ENCODE measurements at places on chromosomes 11 and 22.

DNA sequence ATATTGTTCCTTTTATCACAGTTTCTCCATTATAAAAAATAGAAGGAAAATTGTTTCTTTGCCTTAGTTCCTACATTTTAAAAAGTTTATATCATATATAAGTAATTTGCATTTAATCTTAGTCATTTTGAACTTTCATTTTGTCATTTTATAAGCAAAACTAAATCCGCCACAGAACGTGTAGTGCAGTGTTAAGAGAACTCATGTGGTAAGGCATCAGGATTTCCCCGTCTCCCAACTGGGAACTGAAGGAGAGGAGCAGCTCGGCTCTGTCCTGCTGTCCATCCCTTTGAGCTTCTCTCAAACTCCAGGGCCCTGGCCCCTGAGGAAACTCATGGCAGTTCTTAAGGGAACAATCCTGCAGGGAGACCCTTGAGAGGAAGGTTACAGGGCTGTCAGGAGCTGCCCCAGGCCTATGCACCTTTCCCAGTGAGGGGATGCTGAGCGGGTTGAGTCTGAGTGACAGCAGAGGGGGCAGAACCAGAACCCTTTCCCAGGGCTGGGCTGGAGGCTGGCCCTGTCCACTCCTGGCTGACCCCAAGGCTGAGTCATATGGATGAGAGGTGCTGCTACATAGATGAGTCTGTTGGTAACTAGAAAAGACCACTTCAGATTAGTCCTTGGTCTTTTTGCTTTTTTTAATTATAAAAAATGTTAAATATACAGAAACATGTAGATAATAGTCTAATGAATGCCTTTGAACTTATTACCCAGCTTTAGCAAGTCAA is 333.1 kb downstream of the TBC1D22A start:
- DNase-seq, result peak; percentile 26

GRCh38 chr11:472272-472671 is 22.2 kb downstream of the PTDSS2 start:
- DNase-seq, result no peak

DNA sequence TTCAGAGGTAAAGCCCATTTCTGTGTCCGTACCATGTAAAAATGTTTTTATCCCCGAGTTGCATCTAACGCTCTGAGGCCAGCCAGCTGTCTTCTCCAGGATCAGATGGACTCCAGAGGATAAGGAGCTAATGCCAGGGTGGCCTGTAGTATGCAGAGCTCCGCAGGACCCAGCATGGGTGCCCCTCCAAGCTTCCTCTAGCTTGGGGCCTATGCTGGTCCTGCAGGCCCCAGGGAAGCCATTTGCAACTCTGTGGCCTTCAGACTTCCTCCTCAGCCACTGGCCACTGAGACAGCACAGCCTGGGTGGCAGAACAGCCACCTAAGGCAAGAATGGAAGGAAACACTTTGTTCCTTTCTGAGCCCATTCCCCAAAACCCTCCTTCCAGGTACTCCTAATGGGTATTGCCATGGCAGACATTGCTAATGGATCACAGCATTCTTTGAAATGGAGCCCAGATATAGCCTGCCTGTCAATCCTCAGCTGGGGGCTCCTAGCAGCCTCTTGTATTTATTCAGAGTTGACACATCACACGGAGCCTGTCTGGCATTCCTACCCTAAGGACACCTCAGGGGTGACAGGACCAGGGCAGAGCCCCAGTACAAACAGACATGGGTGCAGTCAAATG is 4.7 kb downstream of the ADA2 start:
- peak; percentile 60 for DNase-seq

- no peak for DNase-seq
These were observed 74.2 kb upstream of the IGLL5 start for GRCh38 chr22:22813126-22814075.

DNA sequence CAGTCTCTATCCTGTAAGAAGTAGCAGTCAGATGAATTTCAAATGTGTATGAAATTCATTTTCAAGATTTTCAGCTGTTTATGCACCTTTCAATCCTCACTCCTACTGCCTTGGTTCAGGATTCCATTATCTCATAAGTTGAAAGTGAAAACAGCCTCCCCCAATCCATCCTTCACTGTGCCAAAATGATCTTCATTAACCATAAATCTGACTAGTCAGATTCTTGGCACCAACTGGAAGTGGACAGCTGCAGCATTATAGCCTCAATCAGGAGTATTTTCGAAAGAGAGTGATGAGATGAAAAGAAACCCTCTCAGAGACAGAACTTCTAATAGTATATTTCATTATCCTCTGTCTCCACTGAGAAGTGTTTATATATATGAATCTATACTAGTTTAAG is 365.3 kb upstream of the PDGFD start:
- DNase-seq, result no peak

GRCh38 chr11:73429121-73429750 is 53.0 kb downstream of the RELT start:
- DNase-seq, result no peak

- no peak for DNase-seq
These were observed 30.5 kb upstream of the PPP2R1B start for GRCh38 chr11:111796696-111797095.

GRCh38 chr11:10793470-10794255 is 15.1 kb downstream of the EIF4G2 start:
- no peak for DNase-seq

DNA sequence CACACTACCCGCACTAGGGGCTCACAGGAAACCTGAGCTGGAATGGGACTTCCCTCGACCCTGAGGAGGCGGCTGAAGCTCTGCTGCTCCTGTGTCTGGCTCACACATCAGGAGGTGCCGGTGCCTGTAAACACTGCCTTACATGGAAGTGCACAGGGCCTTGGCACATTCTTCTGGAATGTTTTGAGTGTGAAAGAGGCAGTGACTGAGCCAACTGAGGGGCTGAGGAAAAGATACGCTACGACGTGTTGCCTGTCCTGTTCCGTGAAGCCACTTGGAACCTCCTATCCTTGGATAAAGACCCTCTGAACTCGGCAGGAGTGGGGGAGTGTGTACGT is 10.5 kb downstream of the TXN2 start:
- no peak for DNase-seq

DNA sequence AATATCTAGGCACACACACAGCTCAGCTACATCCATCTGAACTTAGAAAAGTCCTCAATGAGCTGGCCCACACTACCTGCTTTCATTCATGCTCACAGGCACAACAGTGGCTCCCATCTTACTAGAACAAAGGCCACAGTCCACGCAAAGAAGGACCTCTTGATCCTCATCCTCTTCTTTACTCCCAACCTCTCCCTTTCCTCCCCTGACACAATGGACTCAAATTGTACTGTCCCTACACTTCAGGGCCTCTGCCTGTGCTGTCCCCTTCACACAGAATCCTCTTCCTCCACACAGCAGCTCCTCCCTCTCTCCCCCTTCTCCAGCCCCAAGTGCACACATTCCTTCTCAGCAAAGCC is 12.7 kb downstream of the SMCO4 start:
- no peak for DNase-seq

DNA sequence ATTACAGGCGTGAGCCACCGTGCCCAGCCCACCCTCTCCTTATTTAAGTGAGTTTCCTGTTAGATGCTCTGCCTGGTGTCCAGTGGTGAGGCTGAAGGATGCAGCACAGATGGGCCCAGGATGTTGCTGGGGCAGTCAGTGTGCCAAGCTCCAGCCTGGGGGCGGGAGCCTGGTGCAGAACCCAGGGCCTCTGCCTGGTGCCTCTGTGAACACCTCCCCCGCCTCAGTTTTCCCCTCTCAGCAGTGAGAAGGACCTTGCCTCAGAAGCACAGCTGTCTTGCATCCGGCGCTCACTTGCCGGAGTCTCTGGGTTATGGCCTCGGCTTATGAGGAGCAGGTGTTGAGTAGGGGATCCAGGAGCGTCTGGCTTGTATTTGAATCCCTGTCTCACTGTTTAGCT is 116.2 kb downstream of the KIAA1671 start:
- DNase-seq, result no peak

- DNase-seq, result no peak
These were observed 5.4 kb upstream of the MTMR3 start for GRCh38 chr22:29877620-29878019.

- DNase-seq, result no peak
These were observed 400.4 kb downstream of the NTM start for GRCh38 chr11:131770801-131771200.

- DNase-seq, result no peak
These were observed 621 bp downstream of the TSPO start for GRCh38 chr22:43152003-43152356.

DNA sequence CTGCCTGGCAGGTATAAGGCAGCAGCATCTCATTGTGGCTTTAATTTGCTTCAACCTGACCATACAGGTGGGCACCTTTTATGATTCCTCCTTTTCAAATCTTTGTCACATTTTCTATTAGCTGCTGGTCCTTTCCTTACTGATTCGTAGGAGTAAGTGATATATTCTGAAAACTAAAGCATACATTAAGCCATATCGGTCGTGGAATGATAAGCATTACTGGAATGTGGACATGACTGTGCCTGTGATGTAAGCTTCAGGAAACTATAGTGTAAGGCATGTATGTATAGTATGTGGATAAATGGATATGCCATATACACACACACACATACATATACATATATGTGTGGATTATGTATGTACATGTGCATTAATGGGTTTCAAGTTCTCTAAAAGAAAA is 20.8 kb downstream of the YPEL1 start:
- no peak for DNase-seq

DNA sequence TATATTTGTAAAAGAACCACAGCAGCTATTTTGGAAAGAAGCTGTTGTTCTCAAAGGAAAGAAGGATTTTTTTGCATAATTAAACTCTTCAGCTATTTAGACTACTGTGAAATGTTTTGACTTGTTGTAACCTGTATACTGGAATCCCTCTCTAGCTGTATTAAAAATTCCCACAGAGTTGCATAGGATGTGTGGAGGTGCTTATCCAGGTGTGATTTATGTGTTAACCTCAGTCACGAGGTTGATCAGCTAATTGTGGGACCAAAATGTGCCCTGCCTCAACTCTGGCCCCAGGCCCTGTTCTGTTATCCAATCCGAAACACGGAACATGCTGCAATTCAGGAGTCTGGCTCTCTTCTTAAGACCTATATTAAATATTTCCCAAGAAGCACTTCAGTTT is 70.1 kb downstream of the LIF start:
- DNase-seq, result no peak

DNA sequence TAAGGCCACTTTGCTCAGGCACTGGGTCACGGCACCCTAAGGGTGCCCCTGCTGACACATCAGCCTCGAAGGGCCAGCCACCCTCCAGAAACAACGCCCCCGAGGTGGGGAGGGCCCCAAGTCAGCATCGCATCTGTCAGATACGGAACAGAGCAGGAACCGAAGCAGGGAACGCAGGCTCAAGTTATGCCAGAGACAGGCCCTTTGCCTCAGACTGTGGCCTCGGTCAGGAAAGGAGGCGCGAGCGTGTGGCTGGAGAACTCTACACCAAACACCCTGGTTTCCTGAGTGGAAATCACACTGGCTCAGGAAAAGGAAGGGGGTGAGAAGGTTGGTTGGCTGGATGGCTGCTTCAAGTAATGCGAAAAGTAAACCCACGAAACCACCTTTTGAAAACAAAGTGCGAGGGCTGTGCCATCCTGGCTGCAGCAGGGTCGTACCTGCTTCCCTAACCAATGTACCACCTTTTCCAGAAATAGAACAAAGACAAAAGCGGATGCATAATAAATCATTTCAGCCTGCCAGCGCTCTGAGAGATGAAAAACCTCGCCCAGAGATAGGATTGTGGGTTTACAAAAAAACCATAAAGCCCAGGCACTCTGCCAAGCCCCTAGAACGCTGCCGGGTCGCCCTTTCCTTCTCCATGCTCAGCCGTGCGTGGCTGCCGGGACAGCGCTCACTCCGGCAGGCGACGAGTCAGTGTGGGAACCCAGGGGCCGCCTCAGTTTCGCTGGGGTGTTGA is 38.6 kb downstream of the TRMU start:
- peak; percentile 68 for DNase-seq

DNA sequence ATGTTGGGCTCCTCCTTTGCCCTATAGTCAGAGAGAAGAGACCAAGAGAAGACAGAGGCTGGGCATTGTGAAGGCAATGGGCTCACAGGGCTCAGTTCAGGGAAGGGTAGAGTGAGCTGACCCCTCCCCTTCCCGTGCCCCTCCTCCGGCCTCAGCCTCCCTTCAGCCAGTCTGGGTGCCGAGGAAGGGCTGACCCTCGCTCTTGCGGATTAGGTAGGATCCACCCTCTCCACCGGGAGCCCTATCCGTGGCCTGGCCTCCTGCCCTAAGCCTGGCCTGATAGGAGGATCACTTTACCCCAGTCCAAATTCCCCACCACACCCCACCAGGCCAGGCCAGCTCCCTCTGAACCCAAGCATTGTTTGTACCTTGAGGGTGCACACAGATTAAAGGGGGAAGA is 1.8 kb upstream of the PPP1R14B start:
- DNase-seq, result no peak

DNA sequence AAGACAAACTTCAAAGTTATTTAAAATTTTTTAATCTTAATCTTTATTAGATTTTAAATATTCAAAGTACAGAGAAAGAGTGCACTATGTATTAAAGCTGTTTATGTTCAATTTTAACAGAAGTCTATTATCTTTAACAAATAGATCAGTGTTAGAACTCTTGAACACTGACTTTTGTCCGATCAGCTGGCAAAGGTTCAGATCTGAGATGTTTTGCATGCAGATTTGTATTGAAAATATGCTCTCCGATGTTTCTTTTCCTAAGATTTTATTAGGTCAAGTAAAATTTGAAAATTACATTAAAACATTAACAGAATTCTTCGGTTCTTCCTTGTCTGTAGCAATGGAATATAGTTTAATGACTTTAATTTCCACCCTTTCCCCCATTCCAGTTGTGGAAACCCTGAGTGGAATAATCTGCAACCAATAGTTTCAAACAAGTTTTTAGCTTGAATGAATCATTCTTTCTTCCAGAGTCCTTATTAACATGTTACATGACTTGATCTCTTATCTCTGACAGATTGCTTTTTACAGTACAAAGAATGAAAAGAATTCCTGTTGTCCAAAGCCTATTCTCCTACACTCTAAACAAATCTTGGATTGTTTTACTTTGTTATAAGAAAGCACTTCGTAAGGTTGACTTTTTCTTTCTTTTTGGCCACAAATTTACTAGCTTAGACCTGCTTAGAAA is 11.4 kb upstream of the TCP11L1 start:
- no peak for DNase-seq

DNA sequence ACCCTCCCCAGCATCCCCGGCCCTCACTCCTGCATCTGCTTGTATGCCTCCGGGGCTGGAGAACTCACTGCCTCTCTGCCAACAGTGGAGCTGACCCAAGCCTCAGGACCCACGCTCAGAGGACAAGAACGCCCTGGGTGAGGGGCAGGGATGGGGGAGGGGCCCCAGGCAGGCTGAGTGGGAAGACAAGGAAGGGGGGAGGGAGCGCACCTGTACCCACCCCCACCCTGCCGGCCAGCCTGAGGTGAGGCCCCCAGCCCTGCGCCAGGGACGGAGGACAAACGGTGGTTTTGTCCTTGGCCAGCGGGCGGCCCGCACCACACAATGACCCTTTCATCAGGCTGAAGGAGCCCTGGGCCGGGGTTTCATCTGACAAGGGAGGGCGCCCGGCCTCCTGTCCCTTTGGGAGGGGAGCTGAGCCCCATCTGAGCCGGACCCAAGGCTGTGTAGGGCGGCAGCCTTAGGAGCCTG is 10.0 kb downstream of the WNT7B start:
- DNase-seq, result no peak
